ENCODE measurements at places on chromosomes 1 and 21.

DNA sequence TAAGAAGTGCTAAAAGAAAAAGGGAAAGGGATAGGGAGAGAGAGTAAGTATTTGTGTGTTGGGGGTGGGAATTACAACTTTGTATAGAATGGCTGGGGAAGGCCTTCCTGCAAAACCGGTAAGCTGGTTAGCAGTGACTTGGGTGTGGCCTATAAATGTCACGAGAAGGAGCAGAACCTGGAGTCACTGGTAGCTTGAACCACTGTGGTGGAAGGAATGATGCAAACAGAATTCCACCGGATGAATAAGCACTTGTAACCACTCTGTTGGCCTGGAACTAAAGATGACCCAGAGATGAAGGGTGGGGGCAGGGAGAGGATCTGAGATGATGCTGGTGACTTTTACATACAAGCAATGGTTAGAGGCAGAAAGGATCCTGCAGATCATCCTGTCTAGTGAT is 8.9 kb downstream of the XKR8 start:
- no peak overlapping the region for H3K4me3 ChIP-seq
- no peaks in the 10 kb centered on the region for H3K27me3 ChIP-seq
- no peaks in the 10 kb centered on the region for H3K36me3 ChIP-seq
- H3K27ac ChIP-seq: no peak overlapping the region
- DNase-seq: no peak
- no peaks in the 10 kb centered on the region for H3K4me1 ChIP-seq

GRCh38 chr1:153533689-153534201 is 2.0 kb downstream of the S100A6 start:
- H3K4me3 ChIP-seq: no peak overlapping the region
- H3K36me3 ChIP-seq: no peaks in the 10 kb centered on the region
- peaks cover 21% of the 10 kb centered on the region for H3K4me1 ChIP-seq
- no peaks in the 10 kb centered on the region for H3K27me3 ChIP-seq

DNA sequence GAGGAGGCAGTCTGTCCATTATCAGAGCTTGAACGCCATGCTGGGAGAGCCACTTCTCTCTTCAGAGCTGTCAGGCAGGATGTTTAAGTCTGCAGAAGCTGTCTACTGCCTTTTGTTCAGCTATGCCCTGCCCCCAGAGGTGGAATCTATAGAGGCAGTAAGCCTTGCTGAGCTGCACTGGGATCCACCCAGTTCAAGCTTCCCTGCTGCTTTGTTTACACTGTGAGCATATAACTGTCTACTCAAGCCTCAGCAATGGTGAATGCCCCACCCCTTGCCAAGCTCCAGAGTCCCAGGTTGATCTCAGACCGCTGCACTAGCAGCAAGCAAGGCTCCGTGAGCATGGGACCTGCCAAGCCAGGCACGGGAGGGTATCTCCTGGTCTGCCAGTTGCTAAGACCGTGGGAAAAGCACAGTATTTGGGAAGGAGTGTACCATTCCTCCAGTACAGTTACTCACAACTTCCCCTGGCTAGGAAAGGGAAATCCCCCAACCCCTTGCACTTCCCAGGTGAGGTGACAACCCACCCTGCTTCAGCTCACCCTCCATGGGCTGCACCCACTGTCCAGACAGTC is 32.5 kb downstream of the RGS13 start:
- H3K4me3 ChIP-seq: no peak overlapping the region
- no peak overlapping the region for H3K27ac ChIP-seq
- no peak for DNase-seq
- H3K27me3 ChIP-seq: no peaks in the 10 kb centered on the region

DNA sequence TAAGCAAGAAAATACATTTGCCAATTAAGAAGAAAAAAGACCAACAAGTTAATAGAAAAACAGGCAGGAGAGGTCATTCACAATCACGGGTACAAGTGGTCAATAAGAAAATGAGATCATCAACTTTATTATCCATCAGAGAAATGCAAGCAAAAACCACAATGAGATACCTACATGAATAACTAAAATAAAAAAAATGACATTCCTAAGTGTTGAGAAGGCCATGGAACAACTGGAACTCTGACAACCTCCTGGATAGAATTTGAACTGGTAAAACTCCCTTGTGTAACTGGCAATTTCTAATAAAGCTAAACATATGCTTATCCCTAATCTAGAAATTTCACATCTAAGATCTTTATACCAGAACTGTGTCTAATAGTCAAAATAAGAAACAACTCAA is 135.4 kb upstream of the BACE2 start:
- DNase-seq: no peak
- H3K36me3 ChIP-seq: no peaks in the 10 kb centered on the region
- no peak overlapping the region for H3K27ac ChIP-seq
- no peaks in the 10 kb centered on the region for H3K27me3 ChIP-seq
- no peaks in the 10 kb centered on the region for H3K4me1 ChIP-seq
- no peak overlapping the region for H3K4me3 ChIP-seq

DNA sequence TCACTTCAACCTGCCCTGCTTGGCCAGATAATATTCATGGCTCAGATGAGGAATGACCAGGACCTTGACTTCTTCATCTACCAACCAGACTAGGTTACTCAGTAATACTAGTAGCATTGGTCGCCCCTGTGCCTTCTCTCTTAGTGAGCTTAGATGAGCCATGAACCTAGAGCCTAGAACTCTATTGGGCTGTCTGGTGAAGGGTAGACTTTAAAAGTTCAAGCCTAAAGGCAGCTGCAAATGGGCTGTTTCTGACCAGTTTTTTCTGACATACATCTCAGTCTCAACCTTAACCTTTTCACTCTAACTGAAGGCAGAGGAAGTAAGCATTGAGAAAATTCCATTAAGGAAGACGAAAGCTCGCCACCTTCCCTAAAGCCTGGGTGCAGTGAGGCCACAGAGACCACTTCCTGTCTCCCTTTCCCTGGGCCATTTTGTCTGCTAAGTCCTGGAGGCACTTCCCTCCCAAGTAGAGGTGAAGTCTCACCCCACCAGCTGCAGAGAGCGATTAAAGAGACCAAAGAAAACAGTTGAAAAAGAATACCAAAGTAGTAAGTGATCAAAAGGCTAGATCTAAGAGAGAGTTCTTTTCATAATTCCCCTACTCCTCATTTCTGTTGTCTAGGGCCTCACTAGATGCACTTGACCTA is 53.3 kb downstream of the MTR start:
- H3K4me1 ChIP-seq: no peaks in the 10 kb centered on the region
- DNase-seq: no peak
- no peaks in the 10 kb centered on the region for H3K27me3 ChIP-seq
- no peak overlapping the region for H3K4me3 ChIP-seq

DNA sequence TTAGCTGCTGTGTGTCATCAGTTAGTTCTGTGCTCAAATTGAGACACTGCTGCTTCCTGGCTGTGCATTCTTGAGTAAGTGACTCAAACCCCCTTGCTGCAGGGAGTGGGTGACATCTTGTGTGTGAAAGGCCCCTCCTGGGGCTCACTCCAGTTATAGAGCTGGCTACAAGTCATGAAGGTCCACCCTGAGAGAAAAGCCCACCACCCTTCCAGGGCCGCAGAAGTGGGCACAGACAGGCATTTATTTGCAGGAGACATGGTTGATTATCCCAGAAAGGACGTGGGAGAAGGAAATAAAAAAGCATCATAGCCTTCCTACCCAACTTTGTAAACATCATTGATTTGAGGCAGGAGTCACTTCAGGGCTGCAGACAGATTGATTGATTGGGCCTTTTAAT is 550.6 kb downstream of the MATN1 start:
- DNase-seq: no peak
- H3K36me3 ChIP-seq: no peaks in the 10 kb centered on the region
- H3K4me1 ChIP-seq: no peaks in the 10 kb centered on the region

- no peaks in the 10 kb centered on the region for H3K36me3 ChIP-seq
- no peaks in the 10 kb centered on the region for H3K27me3 ChIP-seq
- H3K4me1 ChIP-seq: peaks cover 24% of the 10 kb centered on the region
- H3K4me3 ChIP-seq: no peak overlapping the region
- H3K27ac ChIP-seq: no peak overlapping the region
These were observed 941 bp upstream of the IFI16 start for GRCh38 chr1:159008744-159009188.

GRCh38 chr1:21607549-21608529 is 61.3 kb downstream of the RAP1GAP start:
- H3K27ac ChIP-seq: no peak overlapping the region
- peaks cover 6% of the 10 kb centered on the region for H3K4me1 ChIP-seq
- peak; percentile 99 for DNase-seq
- no peaks in the 10 kb centered on the region for H3K27me3 ChIP-seq
- no peaks in the 10 kb centered on the region for H3K36me3 ChIP-seq

DNA sequence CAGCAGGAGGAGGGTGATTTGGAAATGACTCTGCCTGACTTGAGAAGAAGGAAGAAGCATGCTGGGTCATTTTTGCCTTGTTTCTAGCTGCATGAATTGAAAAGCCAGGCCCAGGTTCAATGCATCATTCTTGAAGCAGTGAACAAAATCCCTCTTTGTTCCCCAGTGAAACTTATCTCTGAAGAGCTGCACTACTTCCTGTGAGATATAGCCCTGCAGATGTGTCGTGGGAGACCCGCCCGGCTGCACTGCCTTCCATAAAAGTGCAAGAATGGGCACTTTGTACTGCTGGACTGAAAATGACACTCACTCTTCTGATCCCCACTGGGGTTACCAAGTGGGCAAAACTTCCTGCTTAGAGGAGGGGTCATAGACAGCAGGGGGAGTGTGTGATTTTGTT is 249.2 kb upstream of the NFIA start:
- H3K36me3 ChIP-seq: no peaks in the 10 kb centered on the region
- DNase-seq: no peak
- H3K27me3 ChIP-seq: no peaks in the 10 kb centered on the region
- H3K4me1 ChIP-seq: no peaks in the 10 kb centered on the region
- no peak overlapping the region for H3K27ac ChIP-seq

- no peaks in the 10 kb centered on the region for H3K36me3 ChIP-seq
- no peak for DNase-seq
- H3K4me1 ChIP-seq: peaks cover 2% of the 10 kb centered on the region
- no peaks in the 10 kb centered on the region for H3K27me3 ChIP-seq
- H3K27ac ChIP-seq: no peak overlapping the region
These were observed 560.2 kb downstream of the SMYD3 start for GRCh38 chr1:245946905-245947304.

DNA sequence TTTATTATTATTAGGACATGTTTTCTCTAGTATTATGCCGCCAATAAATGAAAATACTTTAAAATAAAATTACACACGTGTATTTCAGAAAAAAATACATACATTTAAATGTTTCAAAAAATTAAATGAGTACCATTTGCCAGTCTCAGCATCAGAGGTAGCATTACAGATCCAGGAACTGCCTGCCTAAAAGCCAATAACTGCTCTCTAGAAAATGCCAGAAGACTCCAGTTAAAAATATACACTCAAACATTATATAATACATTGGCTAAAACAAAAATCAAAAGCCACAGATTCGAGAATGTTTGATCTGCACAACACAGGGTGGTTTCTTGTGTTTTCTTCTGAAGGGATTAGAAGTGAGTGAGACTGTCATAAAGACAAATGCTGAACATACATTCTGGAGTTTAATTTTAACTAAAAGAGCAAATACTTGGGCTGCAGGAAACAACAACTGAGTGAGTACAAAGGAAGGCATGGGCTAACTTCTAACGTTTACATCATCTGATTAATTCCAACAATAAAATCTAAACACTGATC is 105.5 kb downstream of the RERE start:
- no peak overlapping the region for H3K4me3 ChIP-seq
- DNase-seq: no peak
- H3K27ac ChIP-seq: no peak overlapping the region
- H3K4me1 ChIP-seq: no peaks in the 10 kb centered on the region

GRCh38 chr1:16138772-16139221 is 17.1 kb downstream of the EPHA2 start:
- no peak overlapping the region for H3K27ac ChIP-seq
- no peaks in the 10 kb centered on the region for H3K27me3 ChIP-seq
- no peak for DNase-seq
- H3K4me3 ChIP-seq: no peak overlapping the region

DNA sequence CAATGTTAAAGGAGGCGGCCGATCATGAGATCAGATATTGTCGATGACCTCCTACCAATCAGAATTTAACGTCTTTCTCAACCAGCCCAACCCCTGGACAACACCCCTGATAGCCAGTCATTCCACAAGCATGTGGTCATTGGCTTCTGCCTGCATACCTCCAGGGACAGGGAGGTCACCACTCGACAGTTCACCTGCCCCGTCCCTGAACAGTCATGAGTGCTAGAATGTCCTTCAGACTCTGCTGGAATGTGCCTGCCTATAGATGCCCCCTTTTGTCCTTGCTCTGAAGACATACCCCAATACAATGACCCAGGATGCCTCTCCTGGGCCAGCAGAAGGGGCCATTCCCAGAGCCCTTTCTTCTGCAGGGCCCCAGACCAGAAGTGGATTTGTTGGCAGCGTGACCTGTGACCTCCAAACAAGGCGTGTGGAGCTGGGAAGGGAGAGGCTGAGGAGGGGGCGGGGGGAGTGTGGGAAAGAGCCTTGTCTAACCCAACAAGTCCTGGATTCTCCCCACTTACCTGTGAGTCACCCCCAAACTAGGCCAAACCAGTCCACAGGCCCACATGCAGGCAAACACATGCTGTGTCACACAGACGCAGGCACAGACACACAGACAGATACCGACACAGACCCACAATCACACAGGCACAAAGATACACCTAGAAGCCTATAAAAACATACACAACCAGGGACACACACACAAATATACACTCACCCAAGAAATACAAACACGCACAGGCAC is 2.2 kb downstream of the CRYBG2 start:
- H3K27me3 ChIP-seq: no peaks in the 10 kb centered on the region
- H3K4me3 ChIP-seq: no peak overlapping the region
- H3K36me3 ChIP-seq: no peaks in the 10 kb centered on the region
- no peaks in the 10 kb centered on the region for H3K4me1 ChIP-seq
- H3K27ac ChIP-seq: no peak overlapping the region
- DNase-seq: no peak

- DNase-seq: no peak
- no peak overlapping the region for H3K27ac ChIP-seq
- H3K4me1 ChIP-seq: no peaks in the 10 kb centered on the region
- no peak overlapping the region for H3K4me3 ChIP-seq
- H3K36me3 ChIP-seq: no peaks in the 10 kb centered on the region
These were observed 36.8 kb upstream of the AHCYL1 start for GRCh38 chr1:109947582-109948284.

DNA sequence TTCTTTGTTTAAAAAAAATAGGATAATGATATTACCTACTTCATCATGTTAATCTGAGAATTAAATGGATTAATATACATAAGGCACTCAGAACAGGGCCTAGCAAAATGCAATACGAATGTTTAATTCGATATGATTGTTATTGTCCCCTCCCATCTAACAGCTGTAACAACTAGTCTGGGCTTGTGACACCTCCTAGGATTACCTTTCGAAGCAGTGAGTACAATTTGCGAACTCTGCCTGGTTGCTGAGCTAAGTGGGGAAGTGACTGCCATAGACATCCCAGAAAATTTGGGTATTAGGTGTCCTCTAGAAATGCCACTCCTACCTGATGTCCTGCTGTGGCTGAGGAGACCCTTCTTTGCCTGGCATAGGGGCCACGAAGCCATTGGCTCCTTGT is 3.0 kb downstream of the RASSF5 start:
- no peak overlapping the region for H3K27ac ChIP-seq
- no peak overlapping the region for H3K4me3 ChIP-seq
- no peaks in the 10 kb centered on the region for H3K36me3 ChIP-seq

All from Karpas-422 (cell line).